ENCODE measurements at places on chromosomes 13 and 19.

DNA sequence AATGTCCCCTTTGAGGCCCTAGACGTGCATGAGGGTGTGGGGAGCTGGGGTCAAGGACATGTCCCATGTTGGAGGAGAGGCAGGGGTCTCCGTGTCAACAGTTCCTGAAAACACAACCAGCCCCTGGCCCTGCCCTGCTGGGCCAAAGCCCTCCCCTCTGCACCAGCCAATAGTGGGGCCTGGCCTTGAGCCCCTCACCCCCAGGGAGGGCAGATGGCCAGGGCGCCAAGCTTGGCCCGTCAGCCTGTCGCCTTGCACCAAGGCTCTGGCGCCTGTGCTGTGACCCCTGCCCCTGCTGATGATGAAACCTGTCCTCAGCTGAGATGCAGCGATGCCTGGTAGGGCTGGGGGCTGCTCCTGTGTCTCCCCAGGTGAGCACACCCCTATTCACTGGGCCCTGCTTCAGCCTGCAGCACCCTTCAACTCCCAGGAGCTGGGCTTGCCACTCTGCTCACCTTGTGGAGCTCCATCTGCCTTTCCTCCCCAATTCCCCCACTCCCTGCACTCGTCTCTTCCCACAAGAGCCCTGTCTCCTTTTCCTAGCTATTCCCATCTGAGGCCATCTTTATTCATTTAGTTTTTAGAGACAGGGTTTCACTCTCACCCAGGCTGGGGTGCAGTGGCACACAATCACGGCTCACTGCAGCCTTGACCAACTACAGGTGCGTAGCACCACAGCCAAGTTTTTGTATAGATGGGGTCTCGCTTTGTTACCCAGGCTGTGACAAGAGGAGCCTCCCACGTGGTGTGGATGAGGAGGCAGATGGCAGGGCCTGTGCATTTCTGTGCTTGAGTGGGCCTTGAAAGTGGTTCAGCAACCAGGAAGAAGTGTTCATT is 2.1 kb upstream of the HAMP start:
- DNase-seq = no peak

GRCh38 chr13:76830805-76831204 is 55.4 kb downstream of the KCTD12 start:
- no peak for DNase-seq

GRCh38 chr19:30441011-30441410 is 68.8 kb downstream of the ZNF536 start:
- DNase-seq = no peak

GRCh38 chr19:46975925-46976782 is 43.5 kb upstream of the NPAS1 start:
- DNase-seq = peak; percentile 32

- DNase-seq = no peak
Measured at GRCh38 chr19:38437917-38438316, 4.4 kb downstream of the RYR1 start.

- DNase-seq = no peak
Measured at GRCh38 chr13:101881593-101881992, 429.1 kb downstream of the ITGBL1 start.

DNA sequence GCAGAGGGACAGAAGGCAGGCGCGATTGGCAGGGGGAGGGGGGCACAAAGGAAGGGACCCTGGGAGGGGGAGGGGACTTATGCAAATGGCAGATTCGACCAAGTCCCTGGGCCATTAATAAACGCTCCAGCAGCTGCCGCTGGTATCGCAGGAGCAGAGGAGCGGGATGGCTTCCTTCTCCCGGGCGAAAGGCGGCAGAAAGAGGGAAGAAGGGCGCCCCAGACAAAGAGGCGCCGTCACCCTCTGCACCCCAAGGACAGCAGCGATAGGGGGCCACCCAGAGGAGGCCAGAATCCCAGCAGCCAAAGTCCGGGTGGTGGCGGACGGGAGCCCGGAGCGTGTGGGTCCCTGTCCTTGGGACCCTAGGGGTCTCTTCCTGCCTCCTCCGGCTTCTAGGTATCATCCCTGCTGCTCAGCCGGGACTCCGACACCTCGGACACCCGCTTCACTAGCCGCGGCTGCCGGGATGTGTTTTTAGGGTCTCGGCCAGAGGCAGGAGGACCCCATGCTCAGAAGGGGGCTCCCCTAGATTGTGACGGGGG is 1.9 kb downstream of the PTPRS start:
- DNase-seq = no peak

DNA sequence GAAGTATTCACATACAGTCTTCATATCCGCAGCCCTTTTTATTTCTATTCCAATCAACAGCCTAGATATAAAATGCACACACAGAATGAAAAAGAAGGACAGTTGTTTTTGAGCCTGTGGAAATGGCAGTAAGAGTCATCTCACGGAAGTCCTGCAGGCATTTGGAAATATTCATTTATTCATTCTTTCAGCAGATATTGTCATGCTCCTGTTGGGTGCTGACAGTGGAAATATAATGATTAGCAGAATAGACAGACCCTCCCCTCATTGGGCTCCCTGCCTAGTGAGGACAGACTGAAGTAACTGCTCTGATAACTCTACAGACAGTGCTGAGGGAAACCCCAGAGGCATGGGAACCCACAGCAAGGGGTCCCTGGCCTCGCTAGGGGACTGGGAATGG is 392.3 kb downstream of the FOXO1 start:
- DNase-seq = no peak

DNA sequence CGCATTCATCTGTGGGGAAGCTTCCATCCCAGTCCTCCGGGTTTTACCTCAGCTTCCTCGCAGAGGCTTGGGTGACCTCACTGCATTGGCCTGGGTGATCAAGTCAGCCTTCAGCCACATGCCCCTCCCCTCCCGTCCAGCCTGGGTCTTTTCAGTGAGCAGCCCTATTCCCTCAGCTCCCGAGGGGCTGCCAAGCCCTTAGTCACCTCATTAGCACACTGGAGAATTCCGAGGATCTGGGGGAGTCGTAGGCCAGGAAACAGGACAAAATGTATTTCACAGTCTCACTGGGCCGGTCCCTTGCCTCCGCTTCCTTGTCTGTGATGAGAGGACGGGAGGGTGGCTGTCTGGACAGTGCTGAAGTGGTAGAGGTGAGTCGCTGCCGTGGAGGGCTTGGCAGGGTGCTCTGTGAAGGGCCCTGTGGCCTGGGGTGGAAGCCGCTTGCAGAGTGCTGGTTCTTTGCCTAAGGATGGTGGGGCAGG is 19.9 kb downstream of the KDM4B start:
- DNase-seq = no peak

DNA sequence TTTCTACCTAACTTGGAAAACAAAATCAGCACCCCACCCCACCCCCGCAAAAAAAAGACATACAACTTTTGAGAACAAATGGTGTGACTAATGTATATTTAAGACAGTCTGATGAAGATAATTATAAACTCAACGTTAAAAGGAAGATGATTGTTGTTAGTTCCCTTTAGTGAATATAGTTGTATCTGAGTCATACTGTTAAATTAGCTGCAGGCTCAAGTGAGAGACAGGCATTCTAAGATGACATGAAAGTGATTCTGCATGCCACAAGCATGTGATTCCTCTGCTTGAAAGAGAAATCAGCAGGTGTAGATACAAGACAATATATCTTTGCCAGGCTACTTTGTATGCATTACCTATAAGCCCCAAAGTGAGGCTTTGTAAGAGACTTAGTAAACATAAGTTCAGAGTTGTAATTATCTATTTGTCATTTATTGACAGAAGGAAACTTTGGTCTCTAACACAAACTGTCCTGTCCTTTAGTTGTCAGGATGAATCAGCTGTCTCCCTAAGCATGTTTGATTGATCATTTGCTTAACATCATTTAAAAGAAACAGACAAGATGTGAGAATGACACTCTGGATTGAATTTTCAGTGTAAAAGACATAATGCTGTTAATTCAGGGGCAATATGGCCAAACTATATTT is 319.4 kb upstream of the HTR2A start:
- peak; percentile 16 for DNase-seq

GRCh38 chr19:43300876-43301765 is 31.8 kb upstream of the PSG9 start:
- no peak for DNase-seq

DNA sequence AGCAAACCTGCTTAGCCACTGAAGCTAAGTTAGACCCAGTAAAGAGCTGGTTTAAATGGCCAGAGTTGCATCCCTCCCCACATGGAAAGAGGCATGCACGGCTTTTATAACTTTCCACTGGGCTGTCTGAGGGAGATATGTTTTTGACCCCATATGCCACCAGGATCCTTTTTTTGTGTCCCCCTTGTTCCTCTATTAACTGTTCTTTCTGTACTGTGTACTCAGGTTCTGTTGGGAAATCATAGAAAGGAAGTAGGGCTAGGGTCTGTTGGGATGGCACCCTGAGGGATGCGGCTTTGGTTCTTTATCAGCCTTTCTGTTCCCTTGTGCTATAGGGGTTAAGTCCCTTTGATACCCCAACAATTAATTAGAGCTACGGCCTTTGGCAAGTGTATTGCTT is 12.2 kb upstream of the TM9SF2 start:
- no peak for DNase-seq

GRCh38 chr13:35475212-35475959 is 1.1 kb downstream of the MAB21L1 start:
- peak; percentile 21 for DNase-seq

GRCh38 chr13:39930544-39931444 is 275.3 kb downstream of the COG6 start:
- DNase-seq = no peak

GRCh38 chr19:14404312-14404711 is 14.8 kb downstream of the DDX39A start:
- no peak for DNase-seq

DNA sequence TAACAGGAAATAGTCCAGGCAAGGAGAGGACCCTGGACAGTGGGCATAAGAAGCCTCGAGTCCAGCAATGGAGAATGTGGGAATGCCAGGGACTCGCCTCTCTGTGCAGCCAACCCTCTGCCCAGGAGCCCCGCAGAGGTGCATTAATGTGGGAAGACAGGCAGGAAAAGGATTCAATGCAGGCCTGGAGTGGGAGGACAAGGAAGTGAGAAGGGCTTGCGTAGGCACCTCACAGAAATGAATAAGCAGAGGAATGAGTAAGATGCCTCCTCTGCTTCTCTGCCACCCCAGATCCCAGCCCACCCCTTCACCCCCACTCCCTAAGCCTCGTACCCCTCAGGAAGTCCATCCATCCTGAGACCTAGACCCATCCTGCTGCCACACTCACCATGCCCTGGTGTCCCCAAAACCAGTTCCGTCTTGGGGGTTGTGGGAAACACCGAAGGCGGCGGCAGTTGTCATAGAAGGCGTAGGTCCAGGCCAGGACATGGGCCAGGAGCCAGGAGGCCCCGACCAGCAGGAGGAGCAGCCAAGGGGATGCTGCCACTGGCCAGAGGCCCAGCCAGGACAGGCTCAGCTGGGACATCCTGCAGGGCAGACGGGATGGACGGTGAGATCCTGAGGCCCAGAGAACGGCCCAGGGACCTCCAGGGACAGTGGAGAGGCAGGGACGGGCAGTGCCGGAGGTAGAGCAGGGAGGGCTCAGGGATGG is 692 bp downstream of the CYP4F2 start:
- DNase-seq = no peak

GRCh38 chr13:100899720-100900316 is 225.2 kb upstream of the TMTC4 start:
- DNase-seq = no peak

DNA sequence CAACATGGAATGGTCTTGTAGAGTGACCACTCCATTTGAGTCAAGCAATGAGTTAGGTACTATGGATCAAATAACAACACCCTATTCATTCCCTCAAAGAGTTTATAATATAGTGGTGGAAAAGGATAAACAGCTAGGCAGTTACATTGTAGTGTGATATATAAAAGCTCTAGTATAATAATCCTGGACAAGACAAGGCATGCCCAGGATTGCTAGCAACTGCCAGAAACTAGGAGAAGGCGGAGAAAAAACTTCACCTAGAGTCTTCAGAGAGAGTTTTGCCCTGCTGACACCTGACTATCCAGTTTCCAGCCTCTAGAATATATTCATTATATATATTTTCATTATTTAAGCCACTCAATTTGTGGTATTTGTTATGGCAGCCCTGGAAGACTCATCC is 530.6 kb downstream of the KLF12 start:
- DNase-seq = no peak

GRCh38 chr19:13619203-13619632 is 112.9 kb upstream of the CACNA1A start:
- DNase-seq = no peak

- peak; percentile 59 for DNase-seq
Measured at GRCh38 chr13:59531571-59532091, 632.1 kb downstream of the DIAPH3 start.

DNA sequence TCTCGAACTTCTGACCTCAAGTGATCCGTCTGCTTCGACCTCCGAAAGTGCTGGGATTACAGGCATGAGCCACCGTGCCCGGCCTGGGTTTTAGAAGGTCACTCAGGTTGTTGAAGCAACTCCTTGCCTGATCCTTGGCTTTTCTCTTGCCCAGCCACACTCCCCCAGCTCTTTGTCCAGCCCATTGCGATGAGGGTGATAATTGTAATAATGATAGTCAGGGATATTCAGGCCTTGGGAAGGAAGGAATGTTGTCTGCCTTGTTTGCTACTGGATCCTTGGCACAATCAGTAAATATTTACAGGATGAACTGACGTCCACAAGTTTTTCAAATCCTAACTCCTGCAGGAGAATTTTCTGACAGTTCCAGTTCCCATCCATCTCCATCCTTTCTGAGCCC is 1.8 kb downstream of the THOP1 start:
- DNase-seq = no peak

GRCh38 chr13:20431080-20431479 is 94.6 kb downstream of the CRYL1 start:
- DNase-seq = no peak

DNA sequence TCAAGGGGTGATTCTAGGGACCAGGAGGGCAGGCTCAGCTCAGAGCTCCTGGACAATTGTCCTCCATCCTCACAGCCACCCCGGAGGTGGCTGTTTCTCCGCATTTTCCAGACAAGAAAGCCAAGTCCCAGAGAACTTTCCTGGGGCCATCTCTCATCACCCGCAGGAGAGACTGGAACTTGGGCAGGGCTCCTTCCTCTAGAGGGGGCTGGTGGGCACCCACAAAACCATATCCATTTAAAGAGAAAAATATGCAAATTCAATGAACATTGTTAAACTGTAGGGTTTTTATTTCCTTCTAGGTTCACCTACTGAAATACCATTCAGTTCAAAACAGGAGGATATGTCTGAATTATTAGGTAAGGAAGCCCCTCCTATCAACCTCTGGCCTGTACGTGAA is 16.6 kb downstream of the SPACA7 start:
- no peak for DNase-seq

DNA sequence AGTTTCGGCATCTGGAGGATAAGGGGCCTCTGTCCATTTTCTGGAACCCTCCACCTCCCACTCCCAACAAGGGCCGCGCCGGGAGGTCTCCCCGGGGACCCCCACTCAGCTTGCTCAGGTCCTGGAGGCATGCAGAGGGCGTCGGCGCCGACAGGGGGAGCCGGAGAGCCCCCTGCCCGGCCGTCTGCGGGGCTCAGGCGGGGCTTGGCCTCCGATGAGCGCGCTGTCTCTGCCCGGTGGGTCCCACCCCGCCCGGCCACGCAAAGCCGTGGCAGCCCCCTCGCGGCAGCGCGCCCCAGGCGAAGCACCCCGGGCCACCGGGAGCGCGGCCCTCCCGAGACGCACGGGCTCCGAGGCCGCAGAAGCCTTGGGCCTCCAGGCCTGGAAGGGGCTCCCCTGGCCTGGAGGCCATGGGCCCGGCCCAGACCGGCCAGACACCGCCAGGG is 149.7 kb upstream of the ZNF536 start:
- peak; percentile 13 for DNase-seq

GRCh38 chr19:35414442-35414841 is 33.6 kb upstream of the FFAR2 start:
- no peak for DNase-seq
